ENCODE measurements at places on chromosomes 3 and 15.

- no peak for DNase-seq
Measured at GRCh38 chr3:72203105-72203504, 418.2 kb upstream of the PROK2 start.

GRCh38 chr3:138938056-138938876 is 8.7 kb downstream of the FOXL2 start:
- DNase-seq = no peak

GRCh38 chr3:124138148-124138547 is 146.2 kb upstream of the ROPN1 start:
- no peak for DNase-seq

DNA sequence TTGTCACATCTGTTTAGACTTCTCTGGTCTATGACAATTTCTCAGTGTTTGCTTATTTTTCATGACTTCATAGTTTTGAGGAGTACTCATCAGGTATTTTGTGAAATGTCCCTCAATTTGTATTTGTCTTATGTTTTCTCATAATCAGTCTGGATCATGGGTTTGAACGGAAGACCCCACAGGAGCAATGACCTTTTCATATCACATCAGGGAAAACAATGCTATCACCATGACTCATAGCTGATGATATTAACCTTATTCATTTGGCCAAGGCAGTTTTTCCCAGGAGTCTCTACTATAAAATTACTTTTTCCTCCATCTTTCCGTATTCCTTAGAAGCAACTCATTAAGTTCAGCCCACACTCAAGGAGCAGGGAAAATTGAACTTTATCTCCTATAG is 32.7 kb downstream of the AADACL2 start:
- DNase-seq = no peak

DNA sequence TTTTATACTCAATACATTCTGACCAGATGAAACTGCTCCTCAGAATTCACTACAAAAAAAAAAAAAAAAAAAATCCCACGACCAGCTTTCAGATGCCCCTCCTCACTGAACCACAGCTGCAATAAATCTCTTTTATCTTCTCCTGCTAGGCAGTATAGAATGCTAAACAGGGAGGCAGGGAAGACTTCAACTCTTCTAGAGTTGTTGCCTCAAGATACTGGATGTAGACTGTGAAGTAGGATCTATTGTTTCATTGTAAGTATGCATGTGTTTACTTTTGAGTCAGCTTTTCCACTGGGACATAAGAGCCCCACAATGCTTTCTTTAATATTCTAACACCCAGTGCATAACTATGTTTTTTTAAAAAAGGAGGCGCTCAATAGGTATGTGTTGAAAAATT is 401.4 kb downstream of the TBL1XR1 start:
- DNase-seq = no peak

- DNase-seq = no peak
Measured at GRCh38 chr3:7876741-7877297, 624.8 kb upstream of the LMCD1 start.

All from NT2/D1 (cell line).